Osteoblast (primary cell): ENCODE measurements at places on chromosomes 7 and 10. TPM values are rescaled to one million over a fixed set of nuclear protein-coding genes. Genes with fewer than 3 reads are reported as not detected.

AKR1B15 gene
- 0.29 and 0.36 TPM in 2 replicates for total RNA-seq

EN2 gene
- under 0.01 TPM in 1 of 2 replicates, not detected in the other for total RNA-seq

TAS2R5 gene
- total RNA-seq, result 0.72 and 1.8 TPM in 2 replicates

GRCh38 chr7:140922741-140923345 is 1.9 kb downstream of the BRAF start:
- peaks cover 17% of the 10 kb centered on the region for H3K4me1 ChIP-seq
- H3K4me3 ChIP-seq, result no peak overlapping the region
- H3K27ac ChIP-seq, result no peak overlapping the region
